ENCODE measurements at places on chromosomes 4 and X.

DNA sequence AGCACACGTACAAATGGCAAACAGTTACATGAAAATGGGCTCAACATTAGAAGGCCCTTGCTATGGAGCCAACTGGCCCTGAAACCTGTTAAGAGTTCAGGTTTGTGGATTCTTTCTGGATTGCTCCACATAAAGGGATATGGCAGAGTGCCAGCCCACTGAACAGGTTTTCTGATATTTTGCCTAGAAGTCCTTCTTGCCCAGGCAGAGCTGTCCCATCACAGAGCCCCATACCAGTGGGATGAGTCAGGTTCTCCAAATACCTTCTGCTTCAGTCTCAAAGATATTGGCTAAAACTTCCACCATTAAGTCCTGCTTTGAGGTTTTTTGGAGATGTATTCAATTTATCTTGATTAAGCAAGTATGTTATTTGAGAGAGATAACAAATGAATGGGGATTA, 146.8 kb upstream of the IL1RAPL2 start:
- DNase-seq: no peak
- H3K36me3 ChIP-seq: no peaks in the 10 kb centered on the region
- H3K4me1 ChIP-seq: no peaks in the 10 kb centered on the region
- H3K27me3 ChIP-seq: no peaks in the 10 kb centered on the region

GRCh38 chr4:38529189-38530115, 134.5 kb upstream of the KLF3 start:
- H3K4me1 ChIP-seq: peaks cover 43% of the 10 kb centered on the region
- H3K4me3 ChIP-seq: peak overlapping the region; percentile 1
- H3K27me3 ChIP-seq: no peaks in the 10 kb centered on the region
- peak; percentile 62 for DNase-seq

DNA sequence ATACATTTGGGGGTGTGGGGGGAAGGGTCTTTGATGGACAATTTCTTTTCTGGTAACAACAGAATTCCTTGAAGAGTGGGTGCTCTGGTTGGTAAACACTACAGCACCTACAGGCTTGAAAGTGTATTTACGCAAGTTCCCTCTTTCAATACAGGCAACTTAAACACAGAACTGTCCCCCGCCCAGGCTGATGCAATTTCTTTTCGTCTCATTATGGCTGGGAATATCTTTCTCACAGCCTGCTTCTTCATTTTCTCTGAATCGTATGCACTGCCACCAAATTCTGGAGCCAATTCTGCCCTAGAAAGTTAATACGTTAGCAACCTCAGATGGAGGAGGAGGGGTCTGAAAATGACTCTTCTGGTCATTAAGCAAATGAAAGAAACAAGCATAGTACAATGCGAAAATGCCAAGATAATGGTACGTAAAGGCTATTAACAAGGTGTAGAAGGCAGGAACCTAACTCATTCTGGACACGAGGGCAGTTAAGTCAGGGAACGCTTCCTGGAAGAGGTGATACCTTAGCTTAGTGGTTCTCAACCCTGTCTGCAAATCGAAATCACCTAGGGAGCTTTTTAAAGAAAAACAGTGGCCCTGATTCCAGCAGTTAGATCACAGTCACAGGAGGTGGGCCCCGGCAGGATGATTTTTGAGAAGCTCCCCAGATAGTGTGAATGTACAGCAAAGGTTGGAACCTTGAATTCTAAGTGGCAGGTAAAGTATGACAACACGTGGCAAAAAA, 1.0 kb downstream of the AGA start:
- peak overlapping the region; percentile 59 for H3K4me3 ChIP-seq
- peaks cover 26% of the 10 kb centered on the region for H3K4me1 ChIP-seq
- peaks cover 14% of the 10 kb centered on the region for H3K36me3 ChIP-seq
- peak; percentile 20 for DNase-seq

GRCh38 chrX:48992341-48992740, 9.7 kb downstream of the GRIPAP1 start:
- H3K27me3 ChIP-seq: no peaks in the 10 kb centered on the region
- peaks cover 30% of the 10 kb centered on the region for H3K36me3 ChIP-seq
- H3K4me1 ChIP-seq: no peaks in the 10 kb centered on the region

DNA sequence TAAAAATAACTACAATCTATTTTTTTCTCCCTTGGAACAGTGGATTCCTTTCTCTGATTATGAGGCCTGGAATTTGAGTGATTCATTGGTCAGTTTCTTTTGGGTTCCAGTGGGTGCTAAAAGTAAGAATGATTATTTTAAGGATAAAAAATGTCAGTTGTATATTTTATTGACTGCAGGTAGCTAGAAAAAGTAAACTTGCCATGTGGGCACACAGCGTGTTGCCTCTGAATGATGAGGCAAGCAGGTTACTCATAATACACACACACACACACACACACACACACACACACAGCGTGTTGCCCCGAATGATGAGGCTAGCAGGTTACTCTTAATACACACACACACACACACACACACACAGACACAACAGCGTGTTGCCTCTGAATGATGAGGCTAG, 13.8 kb downstream of the GALNT7 start:
- H3K27me3 ChIP-seq: no peaks in the 10 kb centered on the region
- H3K4me1 ChIP-seq: peaks cover 6% of the 10 kb centered on the region
- no peak for DNase-seq
- H3K36me3 ChIP-seq: no peaks in the 10 kb centered on the region

All from CD4-positive, alpha-beta memory T cell (primary cell).